Naive thymus-derived CD4-positive, alpha-beta T cell (primary cell): ENCODE measurements at places on chromosomes 12 and 14.

DNA sequence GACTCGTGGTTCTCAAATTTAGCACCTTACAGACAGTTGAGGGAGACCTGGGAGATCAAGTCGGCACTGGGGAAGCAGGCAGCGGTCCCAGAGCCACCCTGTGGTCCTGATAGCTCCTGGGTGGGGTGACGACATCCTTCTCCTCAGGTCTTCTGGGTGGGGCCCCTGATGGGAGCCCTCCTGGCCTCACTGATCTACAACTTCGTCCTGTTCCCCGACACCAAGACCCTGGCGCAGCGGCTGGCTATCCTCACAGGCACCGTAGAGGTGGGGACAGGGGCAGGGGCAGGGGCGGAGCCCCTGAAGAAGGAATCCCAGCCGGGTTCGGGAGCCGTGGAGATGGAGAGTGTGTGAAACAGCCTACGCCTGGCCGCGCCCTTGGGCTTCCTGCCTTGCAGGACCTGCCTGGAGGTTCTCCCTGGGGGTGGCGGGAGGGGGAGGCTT, 2.6 kb downstream of the AQP6 start:
- DNase-seq, result no peak

DNA sequence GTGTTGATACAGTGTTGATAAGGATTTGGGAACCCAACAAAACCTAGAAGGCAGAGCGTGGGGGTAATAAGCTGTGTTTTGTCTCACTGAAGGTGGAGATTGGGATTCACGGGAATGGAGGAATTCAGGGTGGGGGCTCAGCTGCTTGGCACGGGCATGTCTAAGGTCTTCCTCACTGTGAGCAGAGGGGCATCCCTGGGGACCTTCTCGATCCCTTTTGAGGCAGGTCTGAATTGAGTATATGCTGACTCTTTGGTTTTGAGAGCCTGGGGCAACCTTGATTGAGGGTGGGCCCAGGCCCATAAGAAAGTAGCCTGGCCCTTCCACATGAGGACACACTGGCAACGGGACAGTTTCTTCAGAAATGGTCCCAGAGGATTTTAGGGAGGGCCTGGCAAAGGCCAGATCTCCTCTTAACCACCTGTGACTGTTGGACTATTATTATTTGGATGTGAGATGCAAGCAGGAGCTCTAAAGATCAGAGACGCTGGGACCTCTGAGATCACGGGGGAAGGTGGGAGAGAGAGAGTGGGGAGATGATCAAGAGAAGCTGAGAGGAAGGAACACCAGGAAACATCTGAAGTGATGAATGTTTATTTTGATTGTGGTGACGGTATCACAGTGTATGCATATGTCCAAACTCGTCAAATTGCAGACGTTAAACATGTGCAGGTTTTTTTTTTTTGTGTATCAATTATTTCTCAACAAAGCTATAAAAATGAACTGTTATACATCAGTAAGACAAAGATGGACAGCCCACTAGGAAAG, 48.4 kb downstream of the SMIM41 start:
- DNase-seq, result no peak

GRCh38 chr14:75578102-75578785, at the start of gene FLVCR2:
Gene FLVCR2 (plus strand): TSS chr14:75578620. CDS start chr14:75578973, 353 bp downstream.
- DNase-seq, result peak; percentile 12

- no peak for DNase-seq
Observed at GRCh38 chr12:68405343-68405781, 73.2 kb upstream of the MDM1 start.

DNA sequence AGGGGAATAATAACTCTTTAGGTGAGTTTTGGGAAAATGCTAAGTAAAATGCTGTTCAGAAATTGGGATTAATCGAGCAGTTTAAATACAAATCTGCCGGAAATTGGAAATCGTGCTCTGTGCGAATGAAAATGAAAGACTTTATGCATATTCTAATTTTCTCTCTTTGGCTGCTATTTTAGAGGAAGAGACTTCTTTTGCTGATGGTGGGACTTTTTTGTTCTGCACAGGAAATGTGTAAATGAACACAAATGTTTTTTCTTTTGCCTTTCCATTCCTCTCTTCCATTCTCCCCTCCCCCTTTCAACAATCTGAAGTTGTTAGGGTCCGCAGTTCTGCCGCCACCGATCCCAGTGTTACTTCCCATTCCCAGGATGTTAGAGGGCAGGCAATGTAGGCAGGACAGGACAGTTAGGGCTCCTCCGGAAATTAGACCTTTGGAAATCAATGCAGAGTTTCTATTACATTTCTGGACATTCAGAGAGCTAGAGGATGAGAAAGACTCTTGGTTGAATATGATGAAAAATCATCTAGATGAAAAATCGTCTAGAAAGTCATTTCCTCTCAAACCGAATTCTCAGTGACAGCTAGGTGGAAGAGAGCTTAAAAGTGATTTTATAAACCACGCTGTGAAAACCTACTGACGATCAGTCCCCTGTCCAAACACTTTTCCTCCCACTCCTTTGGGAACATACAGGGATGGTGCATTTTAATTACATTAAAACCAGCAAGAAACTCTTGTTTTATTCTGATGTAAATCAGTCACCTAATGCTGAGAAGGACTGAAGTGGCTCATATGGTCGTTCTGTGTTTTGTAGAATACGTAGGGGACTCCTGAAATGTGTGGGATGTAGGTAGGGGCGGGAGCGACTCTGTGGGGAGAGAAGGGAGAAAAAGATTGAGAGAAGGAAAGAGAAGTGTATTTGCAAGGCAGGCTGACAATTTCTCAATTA, 17.8 kb downstream of the FOXG1 start:
- no peak for DNase-seq

DNA sequence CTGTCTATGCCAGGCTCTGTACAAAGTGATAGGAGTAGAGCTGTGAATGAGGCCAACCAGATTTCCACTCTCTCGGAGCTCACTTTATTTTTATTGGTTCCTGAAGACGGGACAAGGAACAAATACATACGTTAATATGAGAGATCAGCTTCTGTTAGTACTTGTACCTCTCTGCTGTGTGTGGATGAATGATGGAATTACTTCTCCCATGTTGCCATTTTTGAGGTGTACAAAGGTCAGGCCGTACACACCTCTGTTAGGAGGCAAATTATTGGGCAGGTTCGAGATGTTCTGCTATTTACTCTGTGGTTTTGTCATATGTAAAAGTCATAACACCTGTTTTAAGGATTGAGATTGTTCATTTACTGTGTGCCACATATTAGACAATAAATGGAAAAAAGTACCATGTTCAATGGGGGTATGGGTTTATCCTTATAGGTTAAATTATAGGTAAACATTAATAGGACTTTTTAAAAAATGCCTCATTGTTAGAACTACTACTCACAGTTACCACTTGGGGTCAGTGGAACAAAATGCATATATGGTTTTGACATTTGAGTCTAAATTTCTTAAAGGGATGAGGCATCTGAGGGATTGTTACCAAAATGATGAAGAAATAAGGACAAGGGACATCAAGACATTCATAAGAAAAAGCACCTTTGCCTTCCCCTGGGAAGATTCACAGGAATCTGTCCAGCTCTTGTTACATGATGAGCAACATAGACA, 26.9 kb downstream of the WBP11 start:
- DNase-seq, result no peak

DNA sequence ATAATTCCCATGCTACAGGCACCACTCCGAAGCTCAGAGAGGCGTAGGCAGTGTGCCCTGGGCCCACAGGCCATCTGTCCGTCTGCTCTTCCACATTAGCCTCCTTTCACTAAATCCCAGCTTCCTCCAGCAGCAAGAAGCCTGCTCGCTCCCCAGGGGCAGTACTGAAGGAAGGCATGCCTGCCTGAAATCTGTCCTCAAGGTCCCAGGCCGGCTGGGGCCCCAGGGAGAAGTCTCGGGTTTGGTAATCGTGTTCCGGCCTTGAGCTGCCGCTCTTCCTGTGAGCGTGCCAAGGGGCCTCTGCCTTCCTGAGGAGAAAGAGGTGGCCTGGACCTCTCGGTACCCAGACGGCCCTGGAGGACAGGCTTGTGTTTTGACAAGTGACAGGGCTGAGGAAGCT, 15.2 kb upstream of the DLK1 start:
- no peak for DNase-seq

DNA sequence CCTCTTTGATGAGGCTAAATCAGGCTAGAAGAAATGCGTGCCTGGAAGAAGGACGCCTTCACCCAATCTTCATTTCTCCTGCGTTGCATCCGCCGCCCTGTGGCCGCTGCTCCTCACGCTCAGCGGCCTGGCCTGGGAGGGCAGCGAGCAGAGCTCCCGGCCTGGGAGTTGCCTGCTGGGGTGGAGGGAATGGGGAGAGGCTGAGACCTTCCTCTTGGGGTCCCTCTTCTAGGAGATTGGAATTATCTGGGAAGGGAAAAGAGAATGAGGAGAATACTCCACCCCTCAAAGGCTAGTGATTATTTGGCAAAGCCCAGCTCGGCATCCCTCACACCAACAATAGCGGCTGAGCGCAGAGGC, 2.4 kb upstream of the HOXC12 start:
- no peak for DNase-seq

DNA sequence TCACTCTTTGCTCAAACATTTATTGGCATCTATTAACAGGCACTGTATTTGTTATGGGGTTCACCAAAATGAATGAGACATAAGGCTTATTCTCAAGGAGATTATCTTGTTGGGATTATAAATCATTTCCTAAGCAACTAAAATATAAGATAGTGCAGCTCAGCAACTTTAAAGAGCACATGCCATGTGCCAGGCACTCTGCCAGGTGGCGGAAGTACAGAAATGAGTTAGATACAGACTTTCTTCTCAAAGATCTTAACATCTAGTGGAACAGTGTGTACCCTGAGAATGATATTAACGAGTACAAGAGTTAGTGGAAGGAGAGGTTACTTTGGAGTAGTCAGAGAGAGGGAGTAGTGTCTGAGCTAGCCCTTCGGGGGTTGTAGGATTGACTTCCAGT, 28.4 kb upstream of the TOMM20L start:
- DNase-seq, result no peak

GRCh38 chr12:124457287-124458219, 109.9 kb downstream of the NCOR2 start:
- DNase-seq, result peak; percentile 33

DNA sequence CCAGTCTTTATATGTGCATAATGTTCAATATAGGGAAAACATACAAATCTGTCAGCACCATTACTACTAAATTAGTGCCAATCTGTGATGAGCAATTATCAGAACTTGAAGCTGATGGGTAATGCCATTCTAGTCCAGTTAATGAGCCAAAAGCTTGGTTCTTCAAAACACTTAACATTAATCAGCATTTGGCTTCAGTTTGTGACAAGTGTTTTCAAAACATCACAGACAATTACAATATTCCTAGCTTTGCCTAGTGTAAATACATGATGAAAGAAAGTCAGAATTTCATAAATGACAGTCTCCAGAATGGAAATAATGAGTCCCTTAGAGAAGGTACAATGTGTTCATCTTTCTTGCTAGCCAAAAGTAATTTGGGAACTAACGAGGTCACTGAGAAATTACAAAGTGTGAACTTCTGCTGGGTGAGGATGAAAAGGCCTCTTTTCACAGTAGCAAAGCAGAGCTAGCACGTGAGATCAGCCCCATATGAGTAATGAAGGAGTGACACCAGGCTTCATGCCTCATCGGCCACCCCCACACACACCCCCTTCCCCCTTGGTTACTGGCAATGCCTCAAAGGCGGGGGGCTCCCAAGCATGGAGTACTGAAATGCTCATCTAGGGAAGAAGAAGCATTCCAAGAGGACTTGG, 180.6 kb upstream of the EEA1 start:
- no peak for DNase-seq

DNA sequence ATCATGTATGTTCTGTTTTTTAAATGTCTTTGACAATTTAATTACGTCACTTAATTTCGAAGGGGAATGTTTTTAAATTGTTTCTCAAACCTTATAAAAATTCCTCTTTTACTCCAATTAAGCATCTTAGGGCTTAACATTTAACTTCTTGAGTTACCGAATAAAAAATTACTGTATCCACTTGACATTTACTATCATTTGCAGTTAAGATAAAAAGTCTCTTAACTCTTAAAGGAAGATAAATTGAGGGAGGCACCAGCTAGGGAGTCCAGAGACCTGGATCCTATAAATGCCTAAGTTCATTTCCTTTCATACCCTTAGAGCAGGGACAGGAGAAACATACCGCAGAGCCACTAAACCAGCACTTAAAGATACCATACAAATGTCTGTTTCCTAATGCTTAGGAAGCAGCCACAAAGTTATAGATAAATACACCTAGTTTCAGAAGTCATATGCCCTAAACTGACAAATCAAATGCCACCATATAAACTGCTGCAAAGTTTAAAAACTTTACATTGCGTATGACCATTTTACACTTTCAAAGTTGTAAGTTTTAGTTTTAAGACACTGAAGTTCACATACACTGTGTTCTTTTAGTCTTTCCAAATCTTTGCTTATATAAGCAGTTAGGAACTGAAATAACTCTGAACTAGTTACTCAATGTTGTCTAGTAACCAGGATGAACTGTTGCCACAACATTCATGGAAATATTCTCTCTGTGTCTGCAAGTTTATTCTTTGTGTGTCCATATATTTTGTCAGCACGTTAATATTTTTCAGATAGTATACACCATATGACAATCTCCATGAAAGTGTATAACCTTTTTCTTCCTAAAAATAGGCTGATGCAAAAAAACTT, 71.2 kb downstream of the GALNT4 start:
- no peak for DNase-seq

- DNase-seq, result no peak
Observed at GRCh38 chr12:805022-805632, 52.7 kb downstream of the WNK1 start.

DNA sequence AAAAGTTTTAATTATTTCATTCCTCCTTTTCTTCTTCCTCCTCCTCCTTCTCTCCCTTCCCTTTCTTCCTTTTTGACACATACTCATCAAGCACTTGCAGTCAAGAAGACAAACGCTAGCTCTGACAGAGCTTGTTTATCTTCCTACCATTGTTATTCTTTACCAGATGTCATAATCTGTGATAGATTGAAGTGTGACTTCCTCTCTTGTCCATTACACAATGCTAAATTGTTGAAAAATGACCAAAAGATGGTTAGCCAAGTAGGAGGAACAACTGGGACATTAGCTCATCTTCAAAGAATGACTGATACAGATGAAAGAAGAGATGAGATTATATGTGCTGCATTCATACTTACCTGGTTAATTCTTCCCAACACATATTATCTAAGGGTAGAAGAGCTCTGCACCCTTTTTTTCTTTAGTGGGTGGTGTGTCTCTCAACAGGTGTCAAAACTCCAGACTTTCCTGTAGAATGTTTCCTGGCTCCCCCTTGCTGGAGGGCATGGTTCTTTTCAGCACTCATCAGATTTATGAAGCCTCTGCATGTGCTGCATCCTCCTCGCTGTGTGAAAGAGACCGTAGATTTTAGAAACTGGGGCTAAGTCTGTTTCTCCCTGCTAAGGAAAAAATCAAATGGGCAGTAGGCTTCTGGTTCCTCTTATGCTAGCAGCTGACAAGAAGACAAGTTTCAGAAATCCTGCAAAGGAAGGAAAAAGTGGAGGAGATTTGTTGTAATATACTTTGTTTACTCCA, 147.1 kb downstream of the TMX1 start:
- no peak for DNase-seq

DNA sequence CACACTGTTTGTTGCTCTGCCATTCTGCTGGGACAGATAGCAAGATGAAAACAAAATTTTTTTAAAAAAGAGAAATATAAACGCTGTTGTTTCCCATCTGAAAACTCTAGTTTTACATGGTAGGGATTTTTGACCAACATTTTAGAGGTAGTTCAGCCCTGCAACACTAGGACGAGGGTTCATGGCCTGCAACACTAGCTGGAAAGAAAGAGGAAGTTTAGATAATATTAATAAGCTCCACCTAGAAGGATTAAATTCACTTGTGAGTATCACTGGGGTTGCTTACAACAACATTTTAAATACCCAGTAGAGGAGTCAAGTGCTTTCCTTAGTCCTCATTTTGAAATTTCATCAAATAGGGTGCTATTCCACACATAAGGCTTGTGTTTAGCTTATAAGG, 68.2 kb downstream of the SRGAP1 start:
- DNase-seq, result no peak

- no peak for DNase-seq
Observed at GRCh38 chr12:89988188-89988915, 279.7 kb upstream of the ATP2B1 start.
